ENCODE measurements at places on chromosomes 3 and 15.

- no peak overlapping the region for H3K4me3 ChIP-seq
- no peak overlapping the region for H3K27ac ChIP-seq
- DNase-seq, result no peak
- no peaks in the 10 kb centered on the region for H3K27me3 ChIP-seq
- H3K4me1 ChIP-seq, result no peaks in the 10 kb centered on the region
- H3K36me3 ChIP-seq, result no peaks in the 10 kb centered on the region
Measured at GRCh38 chr3:674116-674515, 418.7 kb upstream of the CNTN6 start.

- peaks cover 11% of the 10 kb centered on the region for H3K36me3 ChIP-seq
- H3K4me1 ChIP-seq, result no peaks in the 10 kb centered on the region
- no peak overlapping the region for H3K4me3 ChIP-seq
- peak overlapping the region; percentile 30 for H3K27ac ChIP-seq
- no peak for DNase-seq
Measured at GRCh38 chr3:142209655-142210054, 15.7 kb downstream of the GK5 start.

DNA sequence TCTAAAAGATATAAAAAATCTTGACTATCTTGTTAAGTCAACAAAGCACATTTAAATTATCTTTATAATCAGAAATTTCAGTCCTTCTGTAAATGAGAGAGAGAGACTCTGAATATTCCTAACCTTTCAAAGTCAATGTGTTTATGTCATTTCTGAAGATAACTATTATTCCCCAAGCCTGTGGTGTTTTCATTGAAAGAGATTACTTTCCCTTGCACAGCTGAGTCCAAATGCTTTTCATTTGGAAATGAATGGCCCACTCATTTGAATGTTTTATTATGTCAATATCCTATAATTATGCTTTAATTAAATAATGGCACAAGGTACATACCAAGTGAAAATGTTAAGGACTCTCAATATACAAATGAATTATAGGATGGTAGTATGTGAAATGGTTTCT lies 680.0 kb upstream of the DPPA4 start:
- no peak overlapping the region for H3K4me3 ChIP-seq
- H3K27ac ChIP-seq, result no peak overlapping the region

DNA sequence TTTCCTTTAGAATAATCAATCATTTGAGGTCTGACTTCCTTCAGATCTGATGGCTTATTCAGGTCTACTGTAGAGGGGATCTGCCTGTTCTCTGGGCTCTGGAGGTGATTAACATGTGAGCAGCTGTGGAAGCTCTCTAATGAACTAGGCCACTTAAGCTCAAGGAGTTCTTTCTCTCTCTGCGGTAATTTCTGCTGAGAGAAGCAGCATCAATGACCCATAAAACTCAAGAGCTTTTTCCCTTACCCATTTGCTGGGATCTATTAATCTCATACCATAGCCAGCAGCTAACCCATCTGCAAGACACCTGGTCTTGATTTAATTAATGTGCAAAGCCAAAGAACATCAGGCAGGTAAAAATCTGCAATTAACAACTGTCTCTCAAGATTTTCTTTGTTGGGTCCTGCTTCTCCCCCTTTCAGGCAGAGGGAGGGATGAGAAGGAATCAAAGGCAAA lies 73.2 kb upstream of the DLG1 start:
- no peaks in the 10 kb centered on the region for H3K36me3 ChIP-seq
- peaks cover 14% of the 10 kb centered on the region for H3K4me1 ChIP-seq
- H3K27me3 ChIP-seq, result no peaks in the 10 kb centered on the region
- DNase-seq, result peak; percentile 40

GRCh38 chr3:48859206-48859605 lies 11.5 kb upstream of the PRKAR2A start:
- no peak for DNase-seq
- no peaks in the 10 kb centered on the region for H3K27me3 ChIP-seq
- no peak overlapping the region for H3K4me3 ChIP-seq
- H3K36me3 ChIP-seq, result no peaks in the 10 kb centered on the region

- H3K27ac ChIP-seq, result no peak overlapping the region
- H3K4me1 ChIP-seq, result no peaks in the 10 kb centered on the region
- H3K4me3 ChIP-seq, result no peak overlapping the region
- H3K36me3 ChIP-seq, result no peaks in the 10 kb centered on the region
- DNase-seq, result no peak
- no peaks in the 10 kb centered on the region for H3K27me3 ChIP-seq
Measured at GRCh38 chr15:57806003-57806402, 99.5 kb downstream of the POLR2M start.

GRCh38 chr3:129686941-129687340 lies 80.5 kb upstream of the PLXND1 start:
- DNase-seq, result no peak
- H3K27me3 ChIP-seq, result no peaks in the 10 kb centered on the region
- no peaks in the 10 kb centered on the region for H3K36me3 ChIP-seq
- H3K27ac ChIP-seq, result no peak overlapping the region
- H3K4me1 ChIP-seq, result no peaks in the 10 kb centered on the region

Measured in lung (tissue), 17 donors.